ENCODE measurements at places on chromosomes 12 and 14.

- no peak for DNase-seq
These were observed 980.5 kb downstream of the TMEM121 start for GRCh38 chr14:106506881-106507305.

DNA sequence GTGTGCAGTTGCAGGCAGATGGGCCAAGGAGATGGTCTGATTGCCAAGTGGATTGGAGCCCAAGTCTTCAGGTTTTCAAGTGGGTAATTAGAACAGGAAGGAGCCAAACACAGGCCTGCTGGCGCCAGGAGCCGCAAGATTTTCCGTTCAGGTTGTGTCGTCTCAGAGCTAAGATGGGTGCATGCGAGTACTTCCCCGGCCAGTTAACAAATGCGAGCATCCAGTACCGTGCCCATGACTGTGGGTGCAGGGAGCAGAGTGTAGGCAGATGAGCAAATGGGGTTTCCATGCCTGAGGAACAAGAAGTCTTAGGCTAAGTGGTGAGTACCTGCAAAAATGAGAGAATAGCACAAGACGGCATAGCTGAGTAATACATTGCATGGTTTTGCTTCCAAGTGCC lies 90.5 kb downstream of the CHST11 start:
- DNase-seq: no peak

GRCh38 chr12:100610666-100611430 lies 37.4 kb downstream of the GAS2L3 start:
- DNase-seq: no peak

GRCh38 chr12:57496822-57497221 lies 9.0 kb downstream of the MARS1 start:
- DNase-seq: no peak

DNA sequence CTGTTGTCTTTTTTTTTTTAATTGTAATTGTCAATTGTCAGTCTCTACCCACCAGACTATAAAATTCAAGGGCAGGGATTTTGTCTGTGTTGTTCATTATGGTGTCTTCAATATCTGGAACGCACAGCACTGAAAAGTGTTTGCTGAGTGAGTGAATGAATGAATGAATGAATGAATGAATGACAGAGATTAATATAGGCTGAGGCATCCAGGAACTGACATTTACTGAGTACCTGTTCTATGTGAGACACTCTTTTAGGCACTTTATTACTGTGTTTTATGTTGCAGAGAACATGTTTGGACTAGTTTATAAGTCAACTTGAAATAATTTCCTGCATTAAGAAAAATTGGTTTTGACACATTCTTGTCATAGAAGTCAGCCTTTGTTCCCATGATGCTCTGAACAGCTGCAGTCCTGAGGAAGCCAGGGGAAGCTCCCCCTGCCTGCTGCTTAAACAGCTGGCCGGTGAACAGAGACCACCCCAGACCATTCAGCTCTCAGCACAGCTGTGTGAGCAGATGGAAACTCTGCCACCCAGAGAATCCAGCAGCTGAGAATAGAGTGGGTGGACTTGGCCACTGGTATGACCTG lies 160.7 kb upstream of the CCND2 start:
- no peak for DNase-seq

- no peak for DNase-seq
These were observed 124.2 kb downstream of the DENND5B start for GRCh38 chr12:31466768-31467167.

DNA sequence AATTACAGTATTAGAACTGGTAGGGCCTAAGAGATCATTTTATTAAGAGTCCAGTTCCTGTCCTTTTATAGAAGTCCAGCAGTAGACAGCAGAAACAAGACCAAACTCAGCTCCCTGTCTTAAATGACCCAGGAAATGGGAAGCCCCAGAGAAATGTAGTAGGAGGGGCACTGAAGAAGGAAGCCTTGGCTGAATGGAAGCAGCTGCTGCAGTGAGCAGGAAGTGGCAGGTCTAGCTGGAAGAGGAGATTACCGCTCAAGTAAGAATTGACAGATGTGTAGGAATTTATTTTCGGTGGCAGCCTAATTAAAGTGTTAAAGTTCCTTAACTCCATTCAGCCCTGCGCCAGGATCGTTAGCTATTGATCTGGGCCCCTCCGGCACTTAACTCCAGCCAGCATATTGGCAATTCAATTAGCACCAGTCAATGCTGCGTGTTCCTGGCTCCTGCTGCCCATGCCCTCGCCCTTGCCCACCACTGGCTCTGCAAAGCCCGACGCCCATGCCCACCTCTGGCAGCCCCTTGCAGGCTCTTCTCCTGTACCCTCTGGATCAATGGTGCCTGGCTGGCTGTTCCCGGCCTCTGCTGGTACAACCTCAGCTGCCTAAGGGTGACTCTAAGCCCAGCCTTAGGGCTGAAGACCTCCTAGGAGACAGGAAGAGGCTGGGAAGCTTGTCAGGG lies 21.1 kb downstream of the ZFHX2 start:
- DNase-seq: no peak

GRCh38 chr12:124814741-124815613 lies 48.7 kb downstream of the SCARB1 start:
- DNase-seq: no peak

DNA sequence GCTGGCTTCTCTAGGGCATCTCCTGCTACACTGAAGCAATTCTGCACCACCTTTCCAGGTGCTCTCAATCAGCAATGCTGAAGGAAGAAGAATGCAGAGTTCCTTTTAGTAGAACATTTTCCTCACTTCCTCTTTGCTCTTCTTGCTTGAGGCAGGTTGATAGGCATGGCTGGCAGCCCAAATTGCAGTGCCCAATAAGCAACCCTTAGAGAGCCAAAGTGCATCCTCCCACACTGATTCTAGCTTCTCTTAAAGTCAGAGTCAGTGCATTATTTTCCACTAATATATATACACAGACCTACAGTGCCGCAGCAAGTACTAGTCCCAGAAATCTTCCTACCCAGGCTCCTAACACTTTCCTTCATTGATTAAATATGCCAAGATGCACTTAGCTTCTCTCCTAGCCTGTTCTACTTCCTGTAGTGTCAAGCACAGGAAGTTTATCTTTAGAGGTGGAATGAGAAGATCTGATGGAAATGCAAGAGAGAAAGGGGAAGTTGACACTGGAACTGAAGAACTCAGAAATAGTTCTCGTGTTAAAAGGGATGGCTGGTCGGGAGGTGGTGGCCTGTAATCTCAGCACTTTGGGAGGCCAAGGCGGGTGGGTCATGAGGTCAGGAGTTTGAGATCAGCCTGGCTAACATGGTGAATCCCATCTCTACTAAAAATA lies 132.7 kb downstream of the SSPN start:
- DNase-seq: no peak

DNA sequence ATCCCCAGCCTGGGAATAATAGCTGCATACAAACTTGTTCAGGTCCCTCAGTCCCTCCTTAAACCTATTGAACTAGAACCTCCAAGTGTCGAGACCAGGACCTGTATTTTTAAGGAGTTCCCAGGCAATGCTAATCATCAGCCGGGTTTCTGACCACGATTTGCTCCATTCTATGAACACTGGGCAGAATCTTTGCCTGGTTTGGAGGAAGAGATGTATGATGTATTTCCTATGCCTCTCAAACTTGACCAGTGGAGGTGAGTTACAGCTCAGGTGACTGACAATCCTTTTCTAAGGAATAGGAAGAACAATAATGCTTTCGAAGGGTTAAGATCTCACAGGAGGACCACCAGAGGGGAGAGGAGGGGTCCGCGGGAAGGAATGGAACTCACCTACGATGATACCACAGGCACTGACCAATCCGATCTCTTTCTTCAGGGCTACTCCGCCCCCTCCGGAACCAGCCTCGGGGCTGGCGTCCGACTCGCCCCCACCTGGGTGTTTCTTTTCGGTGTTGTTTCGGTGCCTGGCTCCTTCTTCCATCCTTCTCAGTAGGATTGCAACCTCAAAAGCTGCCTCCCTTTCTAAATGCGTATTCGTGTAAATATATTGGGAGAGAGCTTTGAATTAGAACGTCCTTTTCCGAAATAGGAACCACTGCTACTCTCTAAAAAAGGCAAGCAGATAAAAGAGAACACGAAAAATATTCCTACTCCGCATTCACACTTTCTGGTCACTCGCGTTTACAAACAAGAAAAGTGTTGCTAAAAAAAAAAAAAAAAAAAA lies 895 bp downstream of the SLC7A8 start:
- DNase-seq: no peak

GRCh38 chr14:65993103-65993502 lies 493.1 kb upstream of the CCDC196 start:
- no peak for DNase-seq

DNA sequence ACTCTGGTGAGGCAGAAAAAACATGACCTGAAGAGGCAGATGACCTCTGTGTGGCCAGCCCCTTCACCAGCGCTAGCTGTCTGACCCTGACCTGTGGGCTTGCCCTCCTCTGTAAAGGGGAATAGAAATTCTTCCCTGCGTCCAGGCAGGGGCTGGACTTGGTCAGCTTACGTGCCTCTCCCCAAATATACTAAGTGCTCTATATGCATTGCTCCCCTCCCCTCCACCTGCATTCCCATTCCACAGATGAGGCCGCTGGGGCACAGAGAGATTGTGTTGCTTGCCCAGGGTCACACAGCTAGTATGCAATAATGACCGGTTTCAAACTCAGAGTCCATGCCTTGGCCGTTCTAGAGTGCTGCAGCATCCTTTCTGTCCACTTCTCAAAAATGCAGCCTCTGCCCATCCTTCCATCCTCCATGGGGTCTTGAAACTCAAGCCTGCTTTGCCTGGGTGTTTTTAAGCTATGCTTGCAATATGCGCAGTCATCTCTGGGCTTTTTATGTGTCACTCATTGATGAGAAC lies 303.9 kb downstream of the CACNA1C start:
- no peak for DNase-seq

DNA sequence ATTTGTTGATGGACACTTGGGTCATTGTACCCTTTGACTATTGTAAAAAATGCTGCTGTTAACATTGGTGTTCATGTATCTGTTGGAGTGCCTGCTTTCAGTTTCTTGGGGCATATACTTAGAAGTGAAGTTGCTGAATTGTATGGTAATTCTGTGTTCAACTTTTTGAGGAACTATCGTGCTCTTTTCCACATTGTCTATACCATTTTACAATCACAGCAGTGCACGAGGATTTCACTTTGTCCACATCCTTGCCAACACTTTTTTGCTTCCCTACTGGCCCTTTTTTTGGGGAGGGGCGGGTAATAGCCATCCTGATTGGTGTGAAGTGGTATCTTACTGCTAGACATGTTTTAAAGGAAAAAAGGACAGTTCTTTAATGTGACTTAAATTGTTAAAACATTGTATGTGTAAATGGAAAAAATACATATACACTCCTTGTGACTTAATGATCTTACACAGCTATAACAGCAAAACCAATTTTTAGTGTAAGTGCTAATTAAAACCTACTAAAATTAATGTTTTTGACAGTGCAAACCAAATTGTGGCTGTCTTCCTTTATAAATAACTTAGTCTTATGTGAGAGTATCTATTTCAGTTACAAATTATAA lies 52.7 kb downstream of the WNK1 start:
- no peak for DNase-seq

GRCh38 chr12:106195621-106196027 lies 52.2 kb downstream of the CKAP4 start:
- no peak for DNase-seq

GRCh38 chr12:49961993-49962764 lies 507 bp downstream of the AQP5 start:
- DNase-seq: no peak

DNA sequence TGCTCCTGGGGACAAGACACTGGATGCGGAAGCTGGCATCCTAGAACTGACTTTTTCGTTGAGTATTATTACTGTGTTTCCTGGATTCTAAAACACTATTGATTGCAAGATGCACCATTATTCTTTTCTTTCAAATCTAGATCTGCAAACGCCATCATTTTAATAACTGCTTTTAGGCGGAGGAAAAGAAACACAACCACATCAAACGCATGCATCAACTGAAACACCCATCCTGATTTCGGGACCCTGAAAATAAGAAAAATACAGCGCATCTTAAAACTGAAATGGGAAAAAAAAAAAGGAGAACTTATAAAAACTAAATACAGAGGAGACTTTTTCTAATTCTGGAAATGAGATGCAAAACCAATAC lies 103.7 kb upstream of the MAX start:
- DNase-seq: no peak

GRCh38 chr14:38824706-38825105 lies 278.3 kb downstream of the SEC23A start:
- no peak for DNase-seq

DNA sequence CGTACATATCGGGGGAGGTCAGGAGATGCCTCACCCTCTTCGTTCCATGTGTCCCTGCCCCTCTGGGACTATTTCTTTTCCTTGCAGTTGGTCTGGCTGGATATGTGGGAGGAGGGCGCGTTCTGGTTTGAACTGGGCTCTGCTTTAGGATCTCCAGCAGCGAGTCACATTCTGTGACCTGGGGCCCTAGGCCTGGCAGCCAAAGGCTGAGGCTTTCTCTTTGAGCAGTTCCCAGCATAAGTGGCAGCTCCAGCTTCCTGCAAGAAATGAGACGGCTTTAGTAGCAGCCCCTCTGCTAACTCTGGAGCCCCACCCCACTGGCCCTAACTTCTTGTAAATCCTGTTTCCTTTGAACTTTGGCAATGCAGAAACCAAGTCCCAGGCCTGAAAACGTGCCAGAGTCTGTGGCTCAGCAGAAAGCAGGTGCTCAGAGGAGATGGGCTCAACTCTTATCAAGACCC lies 274.8 kb downstream of the DPF3 start:
- no peak for DNase-seq

- no peak for DNase-seq
These were observed 17.9 kb downstream of the SIVA1 start for GRCh38 chr14:104770851-104771272.

- DNase-seq: no peak
These were observed 355.4 kb downstream of the CEP128 start for GRCh38 chr14:80586131-80586530.

- DNase-seq: no peak
These were observed 71.9 kb upstream of the GNPNAT1 start for GRCh38 chr14:52863334-52863700.

- no peak for DNase-seq
These were observed 35.1 kb upstream of the BATF start for GRCh38 chr14:75487155-75487671.

- DNase-seq: no peak
These were observed 204.3 kb downstream of the AEBP2 start for GRCh38 chr12:19643635-19644034.

DNA sequence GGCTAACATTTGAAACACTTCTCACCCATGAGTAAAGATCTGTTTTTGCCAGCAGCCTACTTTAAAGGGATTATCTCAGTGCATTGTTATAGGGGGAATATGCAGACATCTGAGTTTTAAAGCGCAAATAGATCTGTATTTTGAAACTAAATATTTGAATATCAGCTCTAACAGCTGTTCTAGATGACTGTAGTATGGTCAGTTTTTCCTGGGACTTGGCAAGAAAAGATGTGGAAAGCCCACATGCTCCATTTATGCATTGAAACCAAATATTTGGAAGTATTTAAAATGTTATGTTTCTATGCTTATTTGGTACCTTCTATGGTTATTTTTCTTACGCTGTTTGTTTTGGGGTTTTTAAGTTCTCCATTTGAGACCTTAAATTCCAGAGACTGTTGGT lies 41.7 kb downstream of the RIC8B start:
- DNase-seq: no peak

DNA sequence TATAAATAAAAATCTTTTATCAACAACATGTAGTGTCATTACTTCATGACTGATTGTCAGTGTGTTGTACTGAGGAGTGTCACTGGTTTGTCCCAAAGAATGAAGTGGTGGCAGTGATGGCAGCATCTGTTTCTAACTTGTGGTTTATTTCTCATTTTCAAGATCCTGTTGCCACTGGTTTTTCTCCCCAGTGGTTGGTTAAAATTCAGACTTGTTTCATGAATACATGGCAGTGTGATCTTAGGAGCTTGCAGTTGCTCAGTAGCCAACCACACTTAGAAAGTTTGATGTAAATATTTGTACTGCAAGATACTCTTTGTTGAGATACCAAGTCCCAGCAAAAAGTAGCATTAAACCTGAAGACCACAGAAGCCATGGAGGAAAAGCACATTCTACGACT lies 69.8 kb downstream of the PLEKHA5 start:
- DNase-seq: no peak

All from NCI-H1930 (cell line).